ENCODE measurements at places on chromosomes 1 and 21.

GRCh38 chr1:212037900-212038299, 2.4 kb downstream of the DTL start:
- DNase-seq = no peak

GRCh38 chr1:41495210-41495948, 10.9 kb upstream of the EDN2 start:
- DNase-seq = no peak

DNA sequence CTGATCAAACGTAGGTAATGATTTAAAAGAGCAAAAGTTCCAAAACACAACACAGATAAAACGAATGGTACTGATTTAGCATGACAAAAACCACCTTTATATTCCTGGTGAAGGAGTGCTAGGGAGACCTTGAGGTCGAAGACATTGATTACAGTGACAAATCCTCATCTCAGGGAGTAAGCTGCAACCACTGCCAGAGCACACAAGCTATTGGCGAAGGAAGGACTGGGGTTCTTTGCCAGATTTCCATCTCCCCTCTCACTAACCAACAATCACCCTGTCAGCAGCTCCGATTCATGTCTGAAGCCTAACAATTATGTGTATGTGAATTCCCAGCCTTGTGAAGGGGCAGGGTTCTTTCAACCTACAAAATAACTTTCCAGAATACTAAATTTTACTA, 40.2 kb upstream of the DMRTB1 start:
- DNase-seq = no peak

DNA sequence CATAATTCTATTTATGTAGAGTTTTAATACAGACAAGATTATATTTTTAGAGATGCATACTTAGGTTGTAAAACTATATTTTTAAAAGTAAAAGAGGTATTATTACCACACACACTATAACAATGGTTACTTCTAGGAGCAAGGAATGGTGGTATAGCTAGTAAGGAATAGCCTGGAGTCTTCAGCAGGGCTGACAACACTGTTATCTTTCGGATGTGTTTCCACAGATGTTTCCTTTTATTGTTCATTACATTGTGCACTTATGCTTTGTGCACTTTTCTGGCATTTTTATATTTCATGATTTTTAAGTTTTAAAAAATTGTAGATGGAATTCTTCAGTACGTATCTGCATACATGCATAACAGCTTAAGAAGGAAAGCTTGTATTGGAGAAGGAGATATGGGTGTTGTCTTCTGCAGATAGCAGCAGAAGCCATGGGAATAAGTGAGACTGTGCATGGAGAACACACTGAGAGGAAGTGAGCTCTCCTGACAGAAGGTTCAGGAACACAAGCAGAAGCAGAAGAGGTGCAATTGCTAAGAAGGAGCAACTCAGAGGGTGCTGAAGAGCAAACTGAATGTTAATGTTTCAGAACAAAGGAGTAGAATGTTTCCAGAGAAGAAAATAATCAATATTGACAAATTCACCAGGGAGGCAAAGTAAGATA, 91.8 kb downstream of the UCHL5 start:
- no peak for DNase-seq

- DNase-seq = no peak
Observed at GRCh38 chr1:196001188-196001587, 607.1 kb downstream of the KCNT2 start.

DNA sequence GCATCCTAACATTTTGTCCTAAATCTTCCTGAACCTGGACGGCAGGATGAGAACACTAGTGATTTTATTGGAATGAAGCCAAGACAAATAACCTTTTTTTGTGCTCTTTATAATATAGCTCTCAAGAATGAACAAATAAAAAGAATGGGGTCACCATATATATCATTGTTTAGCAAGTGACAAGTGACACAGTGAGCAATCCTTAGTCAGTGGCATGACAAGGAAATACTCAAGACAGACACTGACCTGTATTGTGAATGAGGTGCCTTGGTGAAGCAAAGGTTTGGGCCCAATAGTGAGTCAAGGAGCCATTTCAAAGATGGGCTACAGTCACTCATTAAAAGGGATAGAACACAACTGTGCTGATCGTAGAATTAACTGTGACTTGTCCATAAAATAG, 35.7 kb downstream of the PTGFR start:
- no peak for DNase-seq

DNA sequence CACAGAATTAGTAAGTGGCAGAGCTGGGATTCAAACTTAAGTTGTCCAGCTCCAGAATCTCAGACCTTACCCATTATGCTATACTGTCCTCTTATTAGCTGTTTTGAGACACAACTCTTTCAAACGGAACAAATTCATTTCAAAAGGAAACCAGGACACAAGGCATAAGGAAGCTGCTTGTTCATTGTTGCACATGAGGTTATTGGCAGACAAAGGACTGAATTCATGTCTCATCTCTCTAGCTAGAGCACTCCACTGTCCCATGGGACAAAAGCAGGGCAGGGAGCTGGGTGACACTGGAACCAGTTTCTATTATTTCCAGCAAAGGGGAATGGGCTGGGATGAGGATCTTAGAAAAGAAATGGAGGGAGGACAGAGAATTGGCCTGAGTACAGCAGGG, 26.4 kb downstream of the CHI3L2 start:
- DNase-seq = no peak

- DNase-seq = peak; percentile 87
Observed at GRCh38 chr1:115138973-115139372, 49.7 kb upstream of the TSPAN2 start.

- DNase-seq = no peak
Observed at GRCh38 chr1:15433471-15433870, 4.8 kb upstream of the CTRC start.

DNA sequence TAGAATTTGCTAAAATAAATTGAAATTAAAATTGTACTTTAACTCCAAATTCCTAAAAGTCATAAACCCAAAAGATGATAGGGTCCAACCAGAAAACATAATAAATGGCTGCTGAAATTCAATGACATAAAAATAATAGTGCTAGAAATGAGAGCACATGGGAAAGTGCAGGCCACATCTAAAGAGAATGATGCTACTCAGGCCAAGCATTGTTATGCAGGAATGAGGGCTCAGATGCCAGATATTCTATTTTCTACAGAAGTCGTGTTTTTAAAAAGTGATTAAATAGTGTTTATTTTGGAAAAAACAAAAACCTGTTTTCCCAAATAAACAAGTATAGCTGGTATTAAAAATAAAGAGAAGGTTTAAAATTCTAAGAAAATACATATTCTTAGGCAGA, 234.4 kb downstream of the KCNT2 start:
- no peak for DNase-seq

GRCh38 chr1:61081144-61081685, 1.1 kb upstream of the NFIA start:
- DNase-seq = no peak

- no peak for DNase-seq
Observed at GRCh38 chr21:27300770-27301169, 333.9 kb upstream of the ADAMTS5 start.

- DNase-seq = no peak
Observed at GRCh38 chr1:14962407-14962806, 191.1 kb upstream of the TMEM51 start.

DNA sequence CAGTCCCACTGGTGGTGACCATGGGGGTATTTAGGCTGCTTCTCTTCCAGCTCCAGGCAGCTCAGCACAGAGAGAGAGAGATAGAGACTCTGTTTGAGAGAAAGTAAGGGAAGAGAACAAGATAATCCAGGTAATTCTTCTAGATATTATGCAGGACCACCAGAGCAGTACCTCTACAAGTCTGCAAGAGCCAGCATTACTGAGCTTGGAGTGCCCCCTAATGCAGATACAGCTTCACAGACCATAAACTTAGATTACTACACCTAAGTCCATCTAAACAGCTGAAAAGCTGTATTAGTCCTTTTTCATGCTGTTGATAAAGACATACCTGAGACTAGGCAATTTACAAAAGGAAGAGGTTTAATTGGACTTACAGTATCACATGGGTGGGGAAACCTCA, 570.3 kb downstream of the LRRIQ3 start:
- DNase-seq = no peak

DNA sequence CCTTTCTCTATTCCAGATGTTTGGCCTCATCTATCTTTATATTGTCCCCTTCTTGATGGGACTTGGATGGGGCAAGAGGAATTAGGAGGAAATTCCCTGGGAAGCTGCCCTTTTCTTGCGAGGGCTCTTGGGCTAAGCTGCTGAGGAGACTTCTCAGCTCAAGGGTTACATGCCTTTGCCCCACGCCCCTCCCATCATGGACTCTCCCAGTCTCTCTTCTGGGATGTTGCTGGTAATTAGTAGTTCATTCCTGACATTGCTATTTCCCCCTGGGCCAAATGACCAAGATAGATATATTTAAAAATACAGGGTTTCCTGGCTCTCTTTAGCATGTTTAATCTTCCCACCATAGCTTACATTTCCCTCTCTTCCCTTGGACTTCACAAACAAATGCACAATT, 90.6 kb upstream of the RALGPS2 start:
- DNase-seq = no peak

GRCh38 chr1:230010603-230011332, 56.3 kb upstream of the GALNT2 start:
- no peak for DNase-seq

DNA sequence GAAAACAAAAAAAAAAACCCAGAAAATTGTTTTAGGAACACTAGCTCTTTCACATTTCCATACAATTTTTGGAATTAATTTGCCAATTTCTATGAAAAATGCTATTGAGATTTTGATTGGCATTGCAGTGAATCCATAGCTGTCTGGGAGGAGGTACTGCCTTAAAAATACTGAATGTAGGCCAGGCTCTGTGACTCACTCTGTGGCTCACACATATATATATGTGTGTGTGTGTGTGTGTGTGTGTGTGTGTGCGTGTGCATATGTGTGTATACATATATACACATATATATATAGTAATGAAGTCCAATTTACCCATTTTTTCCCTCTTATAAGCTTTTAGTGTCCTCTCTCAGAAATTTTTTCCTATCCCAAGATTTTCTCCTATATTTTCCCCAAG, 214.2 kb upstream of the DMRTA2 start:
- DNase-seq = no peak

DNA sequence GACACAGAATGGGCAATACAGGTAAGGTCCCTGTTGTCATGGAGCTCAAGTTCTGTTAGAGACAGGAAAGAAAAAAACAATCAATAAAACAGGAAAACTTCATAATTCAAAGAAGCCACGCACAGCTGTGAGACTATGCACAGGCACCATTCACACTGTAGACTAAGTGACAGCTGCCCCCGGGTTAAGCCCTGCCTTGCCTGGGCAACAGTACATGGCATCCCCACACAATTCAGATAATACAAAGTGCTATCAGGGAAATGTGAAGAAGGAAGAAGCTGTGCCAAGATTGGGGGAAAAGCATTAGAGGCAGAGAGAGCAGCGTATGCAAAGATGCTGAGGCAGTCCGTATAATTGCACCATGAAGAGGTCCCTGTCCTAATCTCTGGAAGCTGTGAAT, 9.0 kb upstream of the KCNE2 start:
- DNase-seq = no peak

DNA sequence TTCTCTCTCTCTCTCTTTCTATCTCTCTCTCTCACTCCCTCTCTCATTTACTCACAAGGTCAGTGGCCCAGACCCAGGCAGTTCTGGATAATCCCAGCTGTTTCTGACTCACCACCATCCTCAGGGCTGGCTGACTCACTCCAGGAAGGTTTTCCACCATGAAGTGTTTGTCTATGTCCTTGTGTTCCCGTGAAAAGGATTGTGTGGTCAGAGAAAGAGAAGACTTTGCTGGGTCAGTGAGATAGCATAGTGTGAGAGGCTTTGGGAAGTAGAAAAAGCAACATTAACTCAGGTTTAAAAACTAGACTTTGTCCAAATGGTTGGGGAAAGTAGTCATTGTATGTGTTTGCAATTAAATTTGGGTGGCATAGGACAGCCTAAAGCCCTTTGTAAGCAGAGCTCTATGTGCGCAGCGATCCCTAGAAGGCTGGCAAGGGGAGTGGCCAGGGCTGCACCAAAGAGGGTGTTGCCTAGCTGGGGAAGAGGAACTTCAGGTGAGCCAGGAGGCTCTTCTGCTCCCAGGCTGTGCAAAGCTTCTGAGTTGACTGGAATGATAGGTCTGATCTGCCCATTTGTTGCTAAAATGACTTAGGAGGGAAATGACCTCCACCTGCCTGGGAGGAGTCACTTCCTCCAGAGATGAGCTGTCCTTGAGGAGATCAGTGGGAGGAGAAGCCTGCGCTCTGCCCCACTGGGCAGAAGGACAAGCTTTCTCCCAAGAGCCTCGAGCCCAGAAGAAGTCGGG, 4.9 kb upstream of the CAPN2 start:
- peak; percentile 88 for DNase-seq

GRCh38 chr1:168224991-168225390, 813 bp upstream of the SFT2D2 start:
- no peak for DNase-seq

GRCh38 chr1:5504364-5504740, 487.9 kb downstream of the NPHP4 start:
- DNase-seq = no peak

DNA sequence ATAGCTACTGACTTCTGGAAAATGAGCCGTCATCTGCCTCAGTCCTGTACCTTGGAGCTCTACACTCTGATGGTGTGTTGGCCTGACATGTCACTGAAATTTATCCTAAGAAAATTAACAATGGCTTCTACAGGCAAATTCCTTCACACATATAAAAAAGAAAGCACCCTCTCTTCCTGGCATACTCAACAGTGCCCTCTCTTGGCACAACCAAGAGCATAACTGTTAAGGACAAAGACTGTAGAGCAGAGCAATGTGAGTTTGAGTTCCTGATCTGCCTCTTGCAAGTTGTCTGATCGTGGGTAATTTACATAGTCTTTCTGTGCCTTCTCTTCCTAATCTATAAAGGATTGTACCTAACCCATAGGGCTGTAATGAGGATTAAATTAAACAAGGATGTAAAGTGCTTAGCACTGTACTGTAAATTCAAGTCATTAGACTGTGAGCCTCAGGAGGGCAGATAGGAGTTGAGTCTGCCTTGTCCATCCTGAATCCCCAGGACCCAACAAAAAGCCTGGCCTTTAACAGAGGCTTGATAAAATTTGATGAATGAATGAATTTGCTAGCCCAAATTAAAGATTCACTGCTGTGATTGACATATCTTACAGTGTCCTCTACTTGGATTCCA, 83.5 kb downstream of the SYF2 start:
- DNase-seq = peak; percentile 27

DNA sequence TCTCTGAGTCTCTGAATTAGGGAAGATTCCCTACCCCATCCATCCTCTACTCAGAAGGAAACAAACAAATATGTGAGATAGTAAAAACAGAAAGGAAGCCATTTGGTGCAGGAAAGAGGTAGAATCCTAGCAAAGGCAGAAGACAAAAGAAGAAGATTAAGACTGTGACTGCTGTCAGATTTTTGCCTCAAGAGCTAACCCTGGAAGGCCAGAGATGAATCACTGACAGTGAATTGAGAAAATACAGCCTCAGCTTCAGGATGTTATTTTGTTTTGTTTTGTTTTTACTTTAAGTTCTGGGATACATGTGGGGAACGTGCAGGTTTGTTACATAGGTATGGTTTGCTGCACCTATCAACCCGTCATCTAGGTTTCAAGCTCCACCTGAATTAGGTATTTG, 31.7 kb downstream of the DSTYK start:
- DNase-seq = no peak

- DNase-seq = no peak
Observed at GRCh38 chr1:4935807-4936206, 281.4 kb downstream of the AJAP1 start.

GRCh38 chr1:22665752-22666151, 12.7 kb downstream of the C1QB start:
- no peak for DNase-seq

GRCh38 chr1:56248138-56248537, 331.2 kb downstream of the PLPP3 start:
- no peak for DNase-seq

All from LoVo (cell line).